Fibroblast of the aortic adventitia (primary cell): ENCODE measurements at places on chromosomes 4 and X.

GRCh38 chr4:88093874-88094273 lies 64.6 kb downstream of the ABCG2 start:
- DNase-seq = no peak

DNA sequence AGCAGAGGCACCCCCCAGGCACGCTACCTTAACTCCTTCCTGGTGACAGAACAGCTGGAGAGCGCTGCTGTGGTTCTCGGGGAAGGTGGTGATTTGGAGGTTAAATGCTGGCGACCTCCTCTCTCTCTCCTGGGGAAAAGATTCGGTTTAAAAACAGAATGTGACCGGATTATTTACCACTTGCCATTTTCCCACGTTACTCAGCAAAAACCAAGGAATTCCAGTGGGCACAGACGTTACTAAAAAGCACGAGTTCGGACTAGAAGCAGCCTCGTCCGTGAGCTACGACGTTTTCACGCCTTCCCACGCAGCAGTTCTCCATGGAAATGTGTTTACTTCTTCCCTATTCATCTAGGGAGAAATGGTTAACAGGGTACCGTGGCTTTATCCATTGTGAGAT lies 32.3 kb upstream of the C4orf50 start:
- no peak for DNase-seq

DNA sequence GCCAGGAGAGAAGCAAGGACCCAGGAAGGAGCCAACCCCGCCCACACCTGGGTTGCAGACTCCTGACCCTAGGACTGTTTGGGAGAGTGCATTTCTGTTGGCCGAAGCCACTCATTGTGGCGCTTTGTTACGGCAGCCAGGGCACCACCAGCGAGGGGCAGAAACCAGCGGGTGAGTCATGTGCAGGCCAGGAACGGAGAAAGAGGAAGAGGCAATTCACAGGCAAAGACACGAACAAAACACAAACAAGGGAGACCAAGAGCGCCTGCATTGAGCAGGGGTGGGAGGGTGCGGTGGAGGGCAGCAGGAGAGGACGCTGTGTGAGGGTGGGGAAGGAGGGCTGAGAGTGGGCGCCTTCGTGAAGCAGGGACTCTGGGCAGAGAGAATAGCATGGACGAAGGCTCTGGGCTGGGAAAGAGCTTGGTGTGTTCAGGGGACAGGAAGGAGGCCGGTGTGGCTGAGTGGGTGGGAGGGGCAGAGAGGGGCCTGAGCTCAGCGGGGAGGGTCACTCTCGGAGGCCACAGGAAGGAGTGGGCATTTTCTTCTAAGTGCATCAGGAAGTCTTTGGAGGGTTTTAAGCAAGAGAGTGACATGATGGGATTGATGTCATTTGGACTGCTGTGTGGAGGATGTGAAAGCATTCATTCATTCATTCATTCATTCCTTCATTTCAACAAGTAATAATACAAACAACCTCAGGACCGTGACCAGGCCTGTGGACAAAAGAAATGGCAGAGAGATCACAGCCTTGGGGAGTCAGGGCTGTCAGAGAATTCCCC lies 12.2 kb upstream of the WFS1 start:
- no peak for DNase-seq

GRCh38 chrX:10828640-10829039 lies 208.3 kb upstream of the MID1 start:
- no peak for DNase-seq

- no peak for DNase-seq
These were observed 140.2 kb downstream of the MOSPD2 start for GRCh38 chrX:15013461-15013860.
